Fibroblast of skin of left biceps (primary cell): ENCODE measurements at places on chromosomes 3 and 15.
A peak's percentile ranks its signal among the peaks of the same experiment; 100 is the strongest.

DNA sequence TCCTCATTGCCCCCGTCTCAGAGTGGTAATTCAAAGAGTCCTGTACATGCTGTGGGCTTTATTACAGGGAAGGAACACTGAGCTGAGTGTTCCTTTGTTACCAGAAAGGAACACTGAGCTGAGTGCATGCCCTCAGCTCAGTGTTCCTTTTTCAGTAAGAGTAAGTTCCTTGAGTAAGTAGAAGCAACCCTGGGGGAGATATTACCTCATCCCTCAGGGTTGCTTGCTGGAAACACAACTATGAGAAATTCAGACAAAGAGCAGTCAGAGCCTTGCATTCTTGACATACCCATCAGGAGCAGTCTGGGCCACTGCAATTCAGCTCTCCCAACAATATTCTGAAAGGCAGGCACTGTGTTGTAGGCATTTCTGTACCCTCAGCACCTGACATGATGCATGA, 17.0 kb downstream of the CHRM5 start:
- DNase-seq: peak; percentile 67

- DNase-seq: no peak
These were observed 96.6 kb downstream of the SLC9A9 start for GRCh38 chr3:143751643-143752178.

DNA sequence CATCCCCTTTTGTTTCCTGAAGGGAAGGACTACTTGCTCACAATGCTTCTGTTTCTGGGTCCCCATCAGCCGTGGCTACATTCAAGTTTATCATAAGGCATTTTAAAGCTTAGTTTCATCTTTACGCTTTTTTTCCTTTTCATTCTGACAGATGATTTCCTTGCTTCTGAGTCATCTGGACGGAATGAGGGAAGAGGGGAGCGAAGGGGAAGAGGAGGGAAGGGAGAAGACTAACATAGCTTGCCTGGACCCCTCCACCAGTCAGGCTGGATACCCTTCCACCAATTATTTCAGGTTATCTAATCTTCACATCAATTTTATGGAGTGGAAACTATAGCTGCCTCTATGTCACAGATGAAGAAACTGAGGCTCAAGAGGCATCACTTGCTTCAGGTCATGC, 27.6 kb downstream of the FAM3D start:
- DNase-seq: no peak

DNA sequence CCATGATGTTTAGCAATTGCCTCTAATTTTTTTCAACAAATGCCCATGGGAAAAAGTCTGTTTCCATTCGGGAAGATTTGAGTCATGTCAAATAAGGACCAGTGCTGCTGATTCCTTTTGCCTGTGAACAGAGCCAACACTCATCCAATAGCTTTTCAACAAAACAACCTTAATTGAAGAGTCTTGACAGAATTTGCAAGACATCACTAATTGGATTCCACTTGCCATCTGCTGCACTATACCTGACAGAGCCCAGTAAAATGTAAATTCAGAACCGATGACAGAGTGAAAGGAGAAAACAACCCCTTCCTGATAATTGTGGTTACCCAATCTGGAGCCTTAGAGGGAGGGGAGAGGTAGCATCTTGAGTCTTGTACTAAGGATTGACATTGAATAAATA, 426.7 kb downstream of the AGBL1 start:
- no peak for DNase-seq

DNA sequence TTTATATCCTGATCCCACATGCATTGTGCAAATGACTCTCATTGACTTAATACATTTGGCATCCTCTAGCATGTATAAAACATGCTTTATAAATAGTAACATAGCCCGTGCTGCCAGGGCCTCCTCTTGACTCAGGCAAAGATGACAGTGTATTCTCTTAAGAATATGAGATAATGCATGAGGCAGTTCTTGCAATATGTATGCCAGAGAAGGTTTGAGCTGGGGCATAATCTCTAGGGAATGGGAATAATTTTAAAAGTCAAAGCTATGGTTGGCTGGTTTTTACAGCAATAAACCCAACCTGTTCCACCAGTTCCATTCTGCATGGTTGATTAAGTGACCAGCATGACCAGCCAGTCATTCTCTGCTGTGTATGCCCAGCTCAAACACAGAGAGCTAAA, 179.0 kb upstream of the PFN2 start:
- DNase-seq: peak; percentile 54

GRCh38 chr3:175713268-175713667, 854.1 kb downstream of the NAALADL2 start:
- peak; percentile 36 for DNase-seq

DNA sequence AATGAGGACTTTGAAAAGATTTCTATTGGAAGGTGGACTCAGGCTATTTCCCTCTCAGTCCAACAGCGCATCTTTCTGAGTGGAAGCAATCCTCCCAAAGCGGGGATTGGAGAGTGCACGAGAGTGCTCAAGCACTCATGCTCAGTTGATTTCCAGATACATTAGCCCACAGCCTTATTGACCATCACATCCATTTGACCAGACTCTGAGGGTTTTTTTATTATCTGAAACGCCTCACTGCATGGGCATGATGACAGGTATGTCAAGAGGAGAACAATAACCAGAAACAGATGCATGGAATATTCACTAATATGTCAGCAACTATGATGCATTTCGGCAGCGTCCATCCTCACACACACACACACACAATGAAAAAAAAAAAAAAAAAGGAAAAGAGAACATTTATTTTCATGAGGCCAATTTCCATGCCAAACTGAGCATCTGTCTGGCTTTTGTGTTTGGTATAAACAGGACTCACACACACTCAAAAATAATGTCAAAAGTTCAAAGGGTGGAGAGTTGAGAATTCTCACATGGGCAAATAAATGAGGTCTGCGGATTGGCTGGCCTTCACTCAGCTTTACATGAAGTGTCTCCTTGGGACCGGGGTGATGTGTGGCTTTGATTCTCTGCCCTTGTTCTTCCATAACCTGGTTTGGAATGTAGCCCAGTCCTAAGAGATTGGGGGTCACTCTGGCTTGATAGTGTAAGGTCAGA, 371.6 kb downstream of the MCTP2 start:
- DNase-seq: no peak

DNA sequence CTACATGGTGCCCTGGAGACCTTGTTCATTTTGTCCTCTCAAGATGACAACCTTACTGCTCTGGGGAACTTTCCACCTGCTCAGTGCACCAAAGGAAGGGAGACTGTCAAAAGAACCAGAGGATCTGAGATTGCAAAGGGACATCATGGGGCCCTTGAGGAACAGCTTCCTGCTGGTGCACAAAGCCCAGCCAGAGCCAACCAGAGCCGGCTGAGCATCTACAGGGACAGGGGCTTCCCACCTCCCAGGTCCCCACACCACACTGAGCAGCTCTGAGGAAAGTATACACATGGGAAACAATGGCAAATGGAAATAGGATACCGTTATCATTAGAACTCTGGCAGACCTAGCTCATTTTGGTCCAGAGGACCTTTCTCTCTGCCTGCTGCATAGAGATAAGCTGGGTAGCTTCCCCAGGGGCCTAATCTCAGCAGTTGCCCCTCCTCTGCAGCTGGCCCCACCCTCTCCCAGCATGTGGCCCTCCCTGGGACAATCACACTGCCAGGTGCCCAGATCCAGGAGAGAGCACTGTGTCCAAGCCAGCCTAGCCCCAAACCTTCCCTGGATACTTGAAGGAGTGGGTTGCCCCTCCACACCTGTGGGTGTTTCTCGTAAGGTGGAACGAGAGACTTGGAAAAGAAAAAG, 123.4 kb upstream of the PRR20G start:
- no peak for DNase-seq

- DNase-seq: no peak
These were observed 203.1 kb downstream of the MINAR1 start for GRCh38 chr15:79635149-79635771.

GRCh38 chr15:27820722-27821121, 278.4 kb downstream of the OCA2 start:
- DNase-seq: no peak

GRCh38 chr3:127889461-127889863, 25.6 kb upstream of the KBTBD12 start:
- no peak for DNase-seq

- DNase-seq: no peak
These were observed 45.1 kb downstream of the RSL24D1 start for GRCh38 chr15:55151631-55152030.

GRCh38 chr15:31569836-31570235, 243.2 kb downstream of the KLF13 start:
- DNase-seq: no peak

DNA sequence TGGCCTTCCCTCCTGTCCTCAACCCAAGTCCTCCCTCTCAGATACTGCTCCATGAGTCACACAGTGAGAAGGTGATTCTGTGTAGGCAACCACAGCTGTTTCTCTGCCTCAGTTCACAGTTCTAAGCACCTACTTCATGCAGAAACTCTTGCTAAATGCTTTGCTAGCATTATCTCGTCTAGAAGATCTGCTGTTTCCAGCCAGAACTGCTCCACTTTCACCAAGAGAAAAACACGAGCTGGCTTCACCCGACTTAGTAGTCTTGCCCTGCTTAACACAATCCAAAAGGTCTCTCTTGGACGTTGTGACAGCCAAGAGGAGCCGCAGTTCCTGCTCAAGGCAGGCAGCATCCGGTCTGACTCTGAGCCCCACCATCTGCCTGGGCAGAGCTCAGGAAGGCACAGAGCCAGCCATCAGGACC, 272.1 kb downstream of the UACA start:
- DNase-seq: no peak

- peak; percentile 46 for DNase-seq
These were observed 141.0 kb upstream of the PLSCR5 start for GRCh38 chr3:146746190-146746589.

- DNase-seq: no peak
These were observed 212.7 kb downstream of the PDZRN3 start for GRCh38 chr3:73411993-73412392.

DNA sequence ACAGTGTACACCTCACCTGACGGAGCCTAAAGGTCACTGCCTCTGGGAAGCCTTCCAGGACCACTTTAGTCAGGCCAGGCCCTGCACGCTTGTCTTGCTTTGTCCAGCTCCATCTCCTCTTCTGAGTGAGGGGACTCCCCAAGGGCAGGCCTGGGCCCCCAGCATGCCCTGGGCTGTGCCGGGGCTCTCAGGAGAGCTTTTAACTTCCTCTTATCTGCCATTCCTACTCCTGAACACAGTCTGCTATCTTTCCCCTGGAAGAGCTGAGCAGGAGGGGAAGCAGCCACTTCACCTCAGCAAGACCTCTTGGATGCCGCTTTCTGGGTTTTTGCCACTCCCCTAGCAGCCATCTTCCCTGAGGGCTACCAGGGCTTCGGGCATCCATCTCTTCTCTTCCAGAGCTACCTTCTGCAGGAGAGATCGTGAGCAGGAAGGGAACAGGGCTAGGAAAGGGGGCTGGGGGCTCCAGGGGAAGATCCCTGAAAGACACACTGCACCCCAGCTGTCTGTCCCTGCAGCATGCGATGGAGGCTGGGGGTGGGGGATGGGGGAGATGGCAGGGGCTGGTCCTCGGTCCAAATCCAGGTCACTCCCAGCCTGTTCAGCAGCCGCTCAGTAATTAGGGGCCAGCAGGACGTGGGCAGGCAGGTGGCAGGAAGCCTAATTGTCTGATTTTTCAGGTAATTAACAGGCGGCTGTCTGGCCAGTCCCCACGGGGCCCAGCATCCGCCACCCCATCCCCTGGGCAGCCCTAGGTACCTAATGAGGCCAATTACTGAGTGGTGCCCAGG, 19.9 kb upstream of the RPL29 start:
- no peak for DNase-seq

DNA sequence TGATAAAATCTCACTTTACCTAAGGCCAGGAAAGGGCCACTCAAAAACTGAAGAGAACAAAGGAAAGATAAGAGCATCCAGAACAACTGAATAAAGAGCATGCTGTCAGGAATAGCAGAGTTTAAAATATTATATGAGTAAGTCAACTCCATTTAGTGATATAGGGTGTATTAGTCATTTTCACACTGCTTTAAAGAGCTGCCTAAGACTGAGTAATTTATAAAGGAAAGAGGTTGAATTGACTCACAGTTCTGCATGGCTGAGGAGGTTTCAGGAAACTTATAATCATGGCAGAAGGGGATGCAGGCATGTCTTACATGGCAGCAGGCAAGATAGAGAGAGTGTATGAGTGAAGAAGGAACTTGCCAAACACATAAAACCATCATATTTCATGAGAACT, 778.0 kb upstream of the NECTIN3 start:
- no peak for DNase-seq

GRCh38 chr3:181626036-181626435, 85.7 kb upstream of the SOX2 start:
- no peak for DNase-seq

GRCh38 chr15:74799856-74800558, 12.6 kb upstream of the LMAN1L start:
- no peak for DNase-seq

- no peak for DNase-seq
These were observed 21.1 kb upstream of the GYG1 start for GRCh38 chr3:148970271-148970670.

- no peak for DNase-seq
These were observed 63.3 kb downstream of the ABTB1 start for GRCh38 chr3:127735767-127736693.

DNA sequence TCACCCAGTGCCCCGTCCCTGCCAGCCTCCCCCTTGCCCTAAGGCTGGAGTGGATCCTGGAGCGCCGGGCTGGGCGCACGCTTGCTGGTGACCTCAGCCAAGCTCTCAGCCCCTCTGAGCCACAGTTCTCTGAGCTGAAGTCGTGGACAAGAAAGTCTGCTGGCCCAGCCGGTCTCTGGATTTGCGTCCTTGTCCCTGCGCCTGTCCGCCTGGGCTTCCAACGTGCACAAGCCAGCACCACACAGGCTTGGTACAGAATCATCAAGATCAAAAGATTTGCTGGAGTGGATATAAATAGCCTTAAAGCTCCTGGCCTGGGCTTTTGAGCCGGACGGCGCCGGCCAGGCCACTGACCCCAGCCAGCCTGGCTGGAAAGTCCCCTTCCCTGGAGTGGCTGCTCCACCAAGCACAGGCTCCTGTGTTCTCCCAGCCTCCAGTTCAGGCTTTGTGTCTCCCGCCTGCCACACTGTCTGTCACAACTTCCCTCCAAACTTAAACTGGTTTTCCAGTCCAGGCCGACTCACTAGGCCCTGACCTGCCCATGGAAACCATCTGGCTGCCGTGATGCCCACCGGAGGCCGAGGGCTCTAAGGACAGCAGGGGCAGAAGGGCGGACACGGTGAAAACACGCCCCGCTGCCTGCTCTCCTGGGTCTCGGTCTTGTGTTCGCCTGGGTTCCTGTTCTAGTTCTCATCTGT, 156.2 kb downstream of the NUP210 start:
- DNase-seq: no peak

GRCh38 chr15:93460717-93461116, 371.7 kb upstream of the RGMA start:
- DNase-seq: no peak

GRCh38 chr3:11536132-11536935, 107.4 kb downstream of the VGLL4 start:
- no peak for DNase-seq

- DNase-seq: no peak
These were observed 40.7 kb downstream of the MYRIP start for GRCh38 chr3:39849992-39850715.

GRCh38 chr3:48140336-48140757, 47.9 kb downstream of the CDC25A start:
- no peak for DNase-seq

- DNase-seq: no peak
These were observed 58.8 kb downstream of the BTD start for GRCh38 chr3:15660055-15660935.
